Activated naive CD8-positive, alpha-beta T cell treated with anti-CD3 and anti-CD28 coated beads, Interleukin-2, amount 50 U/mL, for 16 hours (primary cell): ENCODE measurements at places on chromosomes 1 and 21.

GRCh38 chr1:109350655-109351054 lies 43.8 kb upstream of the MYBPHL start:
- DNase-seq: no peak

DNA sequence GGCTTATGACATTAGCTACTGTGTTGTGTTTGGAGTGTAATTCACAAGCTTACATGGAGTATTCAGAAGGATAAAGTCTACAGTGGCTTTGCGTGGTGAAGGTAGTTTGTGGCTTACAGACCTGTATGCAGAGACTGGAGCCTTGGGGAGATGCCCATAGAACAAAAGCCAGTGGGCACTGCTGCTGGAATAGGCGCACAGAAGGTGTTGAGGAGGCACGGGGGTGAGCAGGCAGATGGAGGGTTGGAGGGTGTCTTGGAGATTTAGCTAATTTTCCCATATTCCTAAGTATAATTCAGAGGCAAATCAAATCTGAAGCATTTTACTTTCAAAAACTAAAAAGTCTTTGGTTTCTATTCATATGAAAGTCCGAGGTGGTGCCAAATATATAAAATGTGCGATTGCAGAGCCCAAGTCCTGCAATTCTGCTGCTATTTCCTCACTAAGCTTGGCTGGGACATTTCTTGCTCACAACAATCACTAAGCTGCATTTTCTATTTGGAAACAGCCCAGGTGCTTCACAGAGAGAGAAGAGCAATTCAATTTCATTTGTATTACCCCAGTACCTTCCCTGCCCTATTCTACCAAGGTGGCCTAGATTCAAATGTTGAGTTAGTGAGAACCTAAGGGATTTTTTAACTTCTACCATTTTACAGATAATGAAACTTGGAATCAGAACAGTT lies 48.5 kb downstream of the FH start:
- no peak for DNase-seq

DNA sequence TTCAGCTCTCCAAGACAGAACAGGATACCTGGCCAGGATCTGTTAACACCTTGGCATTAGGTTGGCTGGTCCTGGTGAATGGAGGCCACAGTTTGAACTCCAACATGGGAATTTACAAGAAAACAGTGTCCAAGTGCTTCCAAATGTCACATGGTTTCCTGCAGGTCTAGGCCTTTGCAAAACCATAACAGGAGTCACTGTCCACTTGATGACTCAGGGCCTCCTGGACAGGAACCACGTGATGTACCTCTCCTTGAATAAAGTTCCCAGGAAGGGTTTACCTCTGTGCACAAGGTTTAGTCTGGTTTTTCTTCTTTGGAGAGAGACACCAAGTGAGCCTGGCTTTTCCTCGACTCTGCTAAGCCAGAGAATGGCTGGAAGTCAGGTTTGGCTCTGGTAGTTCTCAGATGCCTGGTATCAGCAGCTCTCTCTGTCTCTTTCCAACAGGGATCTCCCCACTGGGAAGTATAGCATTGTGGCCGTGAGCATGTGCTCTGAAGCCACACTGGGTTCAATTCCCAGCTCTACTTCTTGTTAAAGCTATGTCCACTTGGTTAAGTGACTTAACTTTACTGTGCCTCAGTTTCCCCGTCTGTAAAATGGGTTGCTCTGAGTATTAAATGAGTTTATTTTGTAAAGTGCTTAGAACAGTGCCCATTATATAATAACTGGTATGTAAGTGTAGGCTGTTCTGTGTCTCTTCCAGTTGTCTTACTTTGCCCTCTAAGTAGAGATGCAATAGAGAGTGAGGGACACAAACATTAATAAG lies 27.3 kb upstream of the TMEM61 start:
- no peak for DNase-seq

GRCh38 chr1:224458996-224459395 lies 24.4 kb upstream of the WDR26 start:
- DNase-seq: no peak

- no peak for DNase-seq
Observed at GRCh38 chr1:17653728-17654351, 101.3 kb upstream of the ACTL8 start.

DNA sequence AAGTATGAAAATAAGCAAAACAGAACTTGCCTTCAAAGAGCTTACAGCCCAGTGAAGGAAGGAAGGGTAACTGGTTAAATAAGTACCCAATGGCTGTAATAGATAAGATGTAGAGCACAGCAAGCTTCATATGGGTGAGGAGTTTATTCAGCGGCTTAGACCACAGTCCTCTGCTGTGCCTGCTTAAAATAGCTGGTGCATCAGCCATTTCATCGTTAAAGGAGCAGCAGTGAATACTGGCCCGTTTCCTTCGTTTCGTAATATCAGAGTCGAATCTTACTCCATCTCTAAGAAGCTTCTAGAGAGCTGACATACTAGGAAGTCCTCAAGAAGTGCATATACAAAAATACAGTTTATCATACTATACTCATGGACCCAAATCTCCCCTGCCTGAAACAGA lies 286.5 kb downstream of the NFIA start:
- DNase-seq: no peak

DNA sequence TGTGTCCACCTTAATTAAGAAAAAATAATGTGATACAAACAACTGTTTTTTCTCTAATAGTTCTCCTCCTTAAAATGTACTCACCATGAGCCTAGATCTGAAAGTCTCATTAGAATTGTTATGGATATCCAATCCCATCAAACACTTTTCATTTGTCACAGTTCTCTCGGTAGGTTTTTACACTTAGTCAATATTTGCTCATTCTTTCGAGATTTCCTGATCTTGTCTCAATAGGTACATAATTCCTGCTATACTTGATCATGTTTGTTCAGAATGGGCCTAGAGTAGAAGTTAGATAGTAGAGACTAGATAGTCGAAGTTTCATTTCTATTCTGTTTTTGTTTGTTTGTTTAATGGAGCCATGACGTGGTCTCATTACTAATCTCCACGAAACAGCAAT lies 2005.7 kb downstream of the NCAM2 start:
- no peak for DNase-seq
